ENCODE measurements at places on chromosomes 12 and 14.

- DNase-seq = no peak
Observed at GRCh38 chr14:35133542-35134328, 11.4 kb downstream of the PRORP start.

- DNase-seq = no peak
Observed at GRCh38 chr14:75725481-75725880, 64.4 kb downstream of the TTLL5 start.

GRCh38 chr14:75905147-75905904 lies 76.5 kb downstream of the TGFB3 start:
- peak; percentile 68 for DNase-seq

GRCh38 chr12:110578694-110579534 lies 4.2 kb downstream of the PPTC7 start:
- no peak for DNase-seq

DNA sequence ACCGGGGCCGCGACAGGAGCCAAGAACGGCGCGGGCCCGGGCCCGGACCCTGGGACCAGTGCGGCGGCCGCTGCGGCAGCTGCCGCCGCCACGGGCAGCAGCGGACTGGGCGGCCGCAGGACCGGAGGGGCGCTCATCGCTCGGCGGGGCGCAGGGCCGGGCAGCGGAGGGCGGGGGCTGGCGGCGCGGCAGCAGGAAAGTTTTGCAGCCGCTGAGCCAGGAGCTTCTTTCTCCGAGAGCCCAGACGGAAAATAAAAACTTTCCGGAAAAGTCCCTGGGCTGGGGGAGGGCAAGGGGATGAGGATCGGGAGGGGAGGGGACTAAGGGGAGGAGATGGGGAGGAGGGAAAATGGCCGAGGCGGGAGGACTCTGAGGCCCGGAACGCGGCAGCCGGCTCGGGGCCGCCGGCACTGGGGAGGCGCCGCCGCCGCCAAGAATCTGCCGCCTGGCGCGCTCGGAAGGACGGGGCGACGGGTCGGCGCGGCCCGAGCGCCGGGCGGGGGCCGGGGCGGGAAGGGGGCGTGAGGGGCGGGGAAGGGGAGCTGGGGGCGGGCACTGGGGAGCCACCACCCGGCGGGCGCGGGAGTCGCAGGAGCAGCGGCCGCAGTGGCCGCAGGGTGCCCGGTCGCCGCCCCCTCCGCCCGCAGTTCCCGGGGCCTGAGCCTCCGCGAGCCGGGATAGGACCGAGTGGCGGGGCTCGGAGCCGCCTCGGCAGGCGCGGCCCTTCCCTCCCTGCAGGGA lies at the start of gene PRKD1:
TSS of gene PRKD1 (minus strand) at position 472 of the 741 bp plus-strand sequence.
- DNase-seq = no peak

DNA sequence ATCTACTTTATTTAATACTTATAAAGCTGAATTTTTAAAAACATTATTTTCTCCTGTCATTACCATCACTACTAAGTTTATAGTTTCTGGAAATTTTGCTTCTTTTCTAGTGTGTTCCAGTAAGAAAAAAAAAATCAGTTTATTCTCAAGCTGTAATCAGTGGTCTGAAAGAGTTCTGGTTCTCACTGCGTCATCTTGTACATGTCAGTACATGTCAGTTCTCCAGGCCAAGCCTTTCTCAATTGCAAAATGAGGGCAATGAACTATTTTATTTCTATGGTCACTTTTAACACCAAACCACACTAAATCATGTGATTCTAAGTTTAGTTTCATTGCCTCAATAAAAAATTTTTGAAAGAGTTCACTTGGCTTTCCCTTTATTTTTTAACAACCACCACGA lies 468.9 kb upstream of the LRFN5 start:
- DNase-seq = no peak

- DNase-seq = no peak
Observed at GRCh38 chr12:31390991-31391390, 65.0 kb upstream of the SINHCAF start.

DNA sequence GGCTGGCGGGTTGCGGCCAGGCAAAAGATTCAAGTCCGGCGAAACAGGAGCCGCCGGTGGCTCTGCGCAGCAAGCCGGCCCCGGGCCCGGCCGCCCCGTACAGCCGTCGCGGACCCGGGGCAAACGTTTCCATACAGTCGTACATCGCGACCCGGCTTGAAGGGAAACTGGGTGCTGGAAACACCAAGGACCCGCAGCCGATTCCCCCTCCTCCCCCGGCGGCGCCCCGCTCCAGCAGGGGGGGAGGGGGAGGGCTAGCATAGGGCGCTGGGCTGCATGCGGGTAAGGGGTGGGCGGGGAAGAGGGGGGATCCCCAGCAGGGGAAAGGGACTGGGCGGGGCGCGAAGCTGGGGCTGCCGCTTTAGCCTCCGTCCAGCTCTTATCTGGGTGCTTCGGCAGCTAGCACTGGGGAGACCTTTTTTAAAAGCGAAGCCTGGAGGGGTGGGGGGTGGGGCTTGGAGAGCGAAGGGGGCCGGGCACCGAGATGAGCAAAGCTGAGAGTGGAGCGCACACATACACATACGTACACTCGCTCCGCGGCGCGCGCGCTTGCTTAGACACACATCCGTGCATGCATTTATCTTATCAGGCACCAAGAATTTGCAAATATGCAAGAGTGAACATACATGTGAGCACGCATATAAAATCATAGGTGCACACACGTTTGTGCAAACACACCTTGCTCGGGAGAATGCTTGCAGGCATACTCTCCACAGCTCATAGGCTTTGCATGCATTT lies 11.9 kb downstream of the RARG start:
- DNase-seq = peak; percentile 42

- DNase-seq = no peak
Observed at GRCh38 chr14:101463566-101464171, 97.6 kb upstream of the DIO3 start.

- DNase-seq = peak; percentile 87
Observed at GRCh38 chr14:23115039-23115731, 3.9 kb downstream of the CEBPE start.

GRCh38 chr12:47820631-47821345 lies 1.1 kb upstream of the HDAC7 start:
- DNase-seq = peak; percentile 86

GRCh38 chr12:81095501-81096232 lies 17.8 kb downstream of the ACSS3 start:
- no peak for DNase-seq

DNA sequence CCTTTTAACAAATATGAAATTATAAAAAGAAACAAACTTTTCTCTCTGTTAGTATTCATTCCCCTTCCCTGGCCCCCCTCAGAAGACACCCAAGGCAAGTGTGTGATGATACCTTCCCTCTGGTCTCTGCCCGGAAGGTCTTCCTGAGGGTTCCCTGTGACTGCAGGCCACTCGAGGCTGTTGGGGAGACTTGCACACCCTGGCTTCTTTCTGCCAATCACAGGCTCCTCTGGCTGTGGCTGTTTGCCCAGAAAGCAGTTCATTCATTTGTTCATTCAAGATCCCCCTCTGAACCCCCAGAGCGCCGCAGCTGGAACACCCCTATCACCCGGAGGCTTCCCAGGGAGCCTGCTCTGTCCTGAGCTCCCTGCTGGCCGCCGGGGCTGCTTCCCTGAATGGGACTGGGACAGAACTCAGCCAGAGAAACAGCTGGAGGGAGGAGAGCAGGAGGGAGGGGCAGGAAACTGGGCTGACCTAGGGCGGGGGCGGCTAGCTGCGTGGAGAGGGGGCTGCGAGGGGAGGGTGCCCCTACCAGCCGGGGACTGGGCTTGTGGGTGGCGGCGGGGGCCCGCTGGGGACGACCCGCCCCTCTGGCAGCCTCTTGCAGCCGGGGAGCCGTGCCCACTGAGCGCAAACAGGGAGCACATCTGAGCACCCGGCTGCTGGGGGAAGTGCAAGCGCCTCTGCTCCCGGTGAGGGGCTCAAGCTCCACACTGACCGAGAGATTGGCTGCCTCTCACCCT lies at the start of gene CMKLR1:
TSS of gene CMKLR1 (minus strand) at position 397 of the 743 bp plus-strand sequence. CDS start 45,720 bp downstream, outside the sequence.
- no peak for DNase-seq

GRCh38 chr14:25803386-25804018 lies 753.6 kb upstream of the STXBP6 start:
- DNase-seq = no peak

- peak; percentile 14 for DNase-seq
Observed at GRCh38 chr12:1325666-1326065, 268.7 kb downstream of the FBXL14 start.

DNA sequence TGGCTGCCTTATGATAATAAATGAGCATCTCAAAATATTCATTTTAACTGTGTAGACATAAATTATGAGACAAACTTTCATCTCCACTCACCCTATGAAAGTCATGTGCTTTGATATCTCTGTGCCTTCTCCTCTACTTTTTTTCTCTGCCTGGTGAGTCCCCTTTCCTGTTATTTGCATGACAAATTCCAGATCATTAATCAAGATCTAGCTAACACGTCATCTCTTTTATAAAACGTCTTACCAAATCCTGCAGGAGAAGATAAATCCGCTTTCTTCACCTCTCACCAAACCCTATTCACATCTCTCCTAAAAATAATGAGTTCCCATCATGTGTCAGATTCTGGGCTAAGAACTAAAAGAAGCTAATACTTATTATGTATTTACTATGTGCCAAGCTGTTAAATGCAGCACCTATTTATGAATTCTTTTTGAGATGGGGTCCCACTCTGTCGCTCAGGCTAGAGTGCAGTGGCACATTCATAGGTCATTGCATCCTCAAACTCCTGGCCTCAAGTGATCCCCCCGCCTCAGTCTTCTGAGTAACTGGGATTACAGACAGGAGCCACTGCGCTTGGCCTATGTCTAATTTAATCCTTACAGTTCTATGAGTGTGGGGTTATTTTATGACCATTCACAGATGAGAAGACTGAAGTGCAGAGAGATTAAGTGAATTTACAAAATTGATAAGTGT lies 26.7 kb downstream of the SPX start:
- no peak for DNase-seq

- DNase-seq = no peak
Observed at GRCh38 chr14:94126800-94127199, 2.6 kb downstream of the IFI27L2 start.

- no peak for DNase-seq
Observed at GRCh38 chr12:109192358-109192757, 76.0 kb downstream of the ACACB start.

GRCh38 chr12:65640489-65640901 lies 183.8 kb upstream of the HMGA2 start:
- DNase-seq = no peak
